ENCODE measurements at places on chromosomes 1 and 21.

DNA sequence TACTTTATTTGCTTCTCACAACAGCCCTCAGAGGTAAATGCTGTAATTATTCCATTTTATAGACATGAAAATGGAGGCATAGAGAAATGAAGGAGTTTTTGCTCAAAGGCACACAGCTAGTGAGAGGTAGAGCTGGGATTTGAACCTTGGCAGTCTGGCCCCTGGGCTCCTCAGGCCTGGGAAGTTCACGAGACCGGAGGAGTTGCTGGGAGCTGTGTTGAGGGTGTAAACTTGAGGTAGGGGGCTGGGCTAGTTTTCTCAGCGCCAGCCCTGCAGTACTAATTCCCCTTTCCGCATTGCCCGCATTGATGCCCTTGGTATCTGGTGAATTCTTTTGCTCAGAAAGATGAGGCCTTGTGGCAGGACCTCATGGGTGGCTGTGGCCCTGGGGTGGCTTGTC is 73.3 kb downstream of the PTPRU start:
- no peak for DNase-seq

GRCh38 chr1:180309338-180309737 is 79.3 kb downstream of the LHX4 start:
- DNase-seq: no peak

DNA sequence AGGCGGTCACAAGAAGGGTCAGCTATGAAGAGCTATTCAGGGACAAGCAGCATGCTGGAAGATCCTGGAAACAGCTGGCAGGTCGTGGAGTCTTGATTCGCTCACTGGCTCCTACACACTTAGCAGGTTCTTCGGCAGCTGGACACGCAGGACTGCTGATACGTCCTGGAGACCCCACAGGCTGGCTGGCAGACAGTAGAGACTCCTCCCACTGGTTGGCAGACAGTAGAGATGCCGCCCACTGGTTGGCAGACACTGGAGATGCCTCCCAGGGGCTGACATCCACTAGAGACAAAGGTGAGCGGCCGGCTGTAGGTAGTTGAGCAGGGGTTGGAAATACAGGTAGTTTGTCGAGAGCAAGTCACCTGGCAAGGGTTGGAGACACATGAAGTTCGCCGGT is 466 bp downstream of the KRTAP11-1 start:
- no peak for DNase-seq

DNA sequence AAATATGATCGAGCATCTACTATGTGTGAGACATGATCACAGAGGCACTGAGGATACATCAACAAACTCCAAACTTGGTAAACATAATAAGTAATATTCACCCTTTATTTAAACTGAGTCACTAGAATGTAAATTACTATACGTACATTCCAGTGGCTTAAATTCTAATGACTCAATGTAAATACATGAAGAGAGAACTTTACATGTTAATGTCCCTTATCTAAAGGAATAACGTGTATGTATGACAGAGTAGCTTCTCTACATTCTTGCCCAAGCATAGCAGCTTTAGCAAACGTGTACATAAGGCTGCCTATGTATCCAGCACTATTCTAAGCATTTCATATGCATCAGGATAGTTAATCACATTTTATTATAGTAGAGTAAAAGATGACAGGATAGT is 111.8 kb upstream of the CYYR1 start:
- no peak for DNase-seq

DNA sequence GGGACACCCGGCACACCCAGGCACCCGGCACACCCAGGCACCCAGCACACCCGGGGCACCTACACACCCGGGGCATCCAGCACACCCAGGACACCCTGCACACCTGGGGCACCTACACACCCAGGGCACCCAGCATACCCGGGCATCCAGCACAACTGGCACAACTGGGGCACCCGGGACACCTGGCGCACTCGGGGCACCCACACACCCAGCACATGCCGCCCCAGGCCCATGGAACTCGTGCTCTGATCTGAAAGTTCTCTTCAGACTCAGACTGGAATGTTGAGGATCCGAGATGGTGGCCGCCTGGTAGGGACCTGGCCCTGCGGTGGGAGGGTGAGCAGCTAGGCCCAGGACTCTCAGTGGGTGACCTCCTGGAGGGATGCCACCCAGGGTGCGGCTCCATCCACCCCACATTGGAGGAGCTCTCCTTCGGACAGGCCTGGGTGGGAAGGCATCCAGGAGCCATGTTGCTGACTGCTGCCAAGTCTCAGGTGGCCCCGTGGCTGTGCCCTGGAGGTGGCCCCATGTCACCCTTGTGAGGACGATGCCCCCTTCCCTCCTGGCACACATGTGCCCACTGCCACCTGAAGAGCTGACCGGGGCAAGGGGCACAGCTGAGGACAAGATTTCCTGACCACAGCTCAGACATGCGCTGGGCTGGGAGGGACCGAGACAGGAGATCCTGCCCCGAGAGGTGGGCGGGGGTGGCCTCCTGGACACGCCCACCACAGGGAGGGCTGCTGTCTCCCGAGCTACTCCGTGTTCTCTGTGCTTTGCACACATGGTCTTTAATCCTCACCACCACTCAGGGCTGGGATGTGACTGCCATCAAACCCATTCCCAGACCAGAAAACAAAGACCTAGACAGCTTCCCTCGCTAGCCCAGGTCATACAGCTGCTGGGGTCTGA is 37.0 kb downstream of the UBE2G2 start:
- no peak for DNase-seq

GRCh38 chr1:85274969-85275453 is 1.4 kb downstream of the BCL10 start:
- DNase-seq: no peak

DNA sequence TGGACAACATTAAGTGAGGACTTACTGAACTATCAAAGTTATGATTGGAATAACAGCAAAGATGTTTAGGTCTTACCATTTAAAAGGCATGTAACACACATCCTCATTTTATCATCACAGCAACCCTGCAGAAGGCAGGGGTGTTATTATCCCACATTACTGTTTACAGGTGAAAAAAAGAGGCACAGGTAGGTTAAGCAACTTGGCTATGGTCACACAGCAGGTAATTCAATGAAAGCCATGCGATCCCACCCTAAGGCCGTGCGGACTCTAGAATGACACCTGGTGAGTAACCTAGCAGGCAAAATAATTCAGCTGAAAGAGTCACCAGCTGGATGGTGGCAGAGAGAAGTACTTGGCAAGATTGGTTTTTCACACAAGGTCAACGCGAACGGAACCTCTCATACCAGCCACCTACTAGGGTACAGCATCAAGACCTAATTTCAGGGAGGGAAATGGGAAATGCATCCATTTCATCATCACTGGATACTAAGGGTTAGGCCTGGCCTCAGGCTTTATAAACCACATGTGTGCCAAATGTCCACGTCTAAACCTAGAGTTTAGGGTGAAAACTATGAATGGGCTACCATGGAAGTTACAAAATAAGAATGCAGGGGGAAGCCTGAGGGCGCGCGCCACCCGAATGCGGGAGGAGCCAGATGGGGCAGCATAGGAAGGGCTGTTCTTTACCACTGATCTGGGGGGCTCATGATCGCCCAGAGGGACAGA is 85.3 kb downstream of the SLC66A1 start:
- no peak for DNase-seq

GRCh38 chr1:238143038-238143437 is 252.3 kb upstream of the ZP4 start:
- no peak for DNase-seq

DNA sequence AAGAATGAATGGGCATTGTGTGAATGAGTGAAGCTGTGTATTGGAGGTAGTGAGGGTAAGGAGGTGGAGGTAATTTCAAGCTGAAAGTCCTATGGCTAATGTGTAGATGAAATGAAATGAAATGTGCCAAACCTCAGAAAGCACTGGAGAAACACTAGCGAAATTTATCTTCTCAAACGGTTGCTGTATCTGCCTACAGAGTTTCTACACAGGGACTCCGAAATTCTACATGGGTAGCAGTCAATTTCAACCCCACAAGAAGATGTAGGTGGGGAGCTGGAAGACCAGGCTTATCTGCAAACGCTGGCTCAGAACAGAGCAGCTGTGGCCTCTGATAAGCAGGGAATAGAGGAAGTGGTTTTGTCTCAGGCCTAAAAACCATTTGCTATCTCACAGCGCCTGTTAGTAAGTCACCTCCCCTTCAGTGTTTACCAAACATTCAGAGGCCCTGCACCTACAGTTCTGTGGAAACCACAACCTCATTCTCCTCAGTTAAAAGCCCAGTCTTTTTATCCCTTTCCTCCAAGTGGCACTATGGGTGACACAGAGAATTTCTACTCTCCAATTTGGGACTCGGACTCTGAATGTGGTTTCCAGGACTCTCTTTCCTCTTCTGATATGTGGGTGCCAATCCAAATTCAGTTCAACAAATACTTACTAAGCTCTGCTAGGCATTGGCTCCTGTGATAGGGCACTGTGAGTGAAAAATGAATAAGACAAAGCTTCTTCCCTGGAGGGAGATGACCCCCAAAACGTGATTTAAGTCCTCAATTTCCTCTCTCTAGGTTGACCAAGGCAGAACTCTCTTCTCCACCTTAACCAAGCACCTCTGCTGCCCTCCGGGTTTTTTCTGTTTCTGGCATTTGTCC is 17.2 kb upstream of the SLAMF6 start:
- peak; percentile 6 for DNase-seq

GRCh38 chr1:161083748-161084596 is 5.4 kb downstream of the NECTIN4 start:
- no peak for DNase-seq

GRCh38 chr21:42456457-42456856 is 39.6 kb downstream of the RSPH1 start:
- DNase-seq: peak; percentile 9

DNA sequence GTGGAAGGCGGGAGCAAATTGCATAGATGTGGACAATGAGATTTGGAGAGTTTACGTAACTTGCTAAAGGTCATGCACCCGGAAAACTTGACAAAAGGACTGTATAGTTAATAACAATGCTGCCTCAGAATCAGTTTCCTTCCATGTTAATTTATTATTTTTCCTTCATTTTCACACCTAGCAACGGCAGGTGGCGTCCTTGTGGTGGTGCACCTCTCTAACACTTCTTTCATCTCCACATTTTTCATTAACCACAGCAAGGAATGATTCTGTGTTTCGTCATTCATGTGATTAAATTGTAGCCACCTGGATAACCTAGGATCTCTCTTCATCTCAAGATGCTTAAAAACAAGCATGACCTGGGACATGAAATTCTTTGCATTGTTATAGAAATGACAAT is 2133.0 kb downstream of the NCAM2 start:
- DNase-seq: no peak

GRCh38 chr1:100606438-100606837 is 68.5 kb downstream of the GPR88 start:
- no peak for DNase-seq

GRCh38 chr1:66210635-66211244 is 323.2 kb upstream of the SGIP1 start:
- DNase-seq: no peak

- no peak for DNase-seq
These were observed 7.2 kb downstream of the MTARC2 start for GRCh38 chr1:220755309-220755708.

DNA sequence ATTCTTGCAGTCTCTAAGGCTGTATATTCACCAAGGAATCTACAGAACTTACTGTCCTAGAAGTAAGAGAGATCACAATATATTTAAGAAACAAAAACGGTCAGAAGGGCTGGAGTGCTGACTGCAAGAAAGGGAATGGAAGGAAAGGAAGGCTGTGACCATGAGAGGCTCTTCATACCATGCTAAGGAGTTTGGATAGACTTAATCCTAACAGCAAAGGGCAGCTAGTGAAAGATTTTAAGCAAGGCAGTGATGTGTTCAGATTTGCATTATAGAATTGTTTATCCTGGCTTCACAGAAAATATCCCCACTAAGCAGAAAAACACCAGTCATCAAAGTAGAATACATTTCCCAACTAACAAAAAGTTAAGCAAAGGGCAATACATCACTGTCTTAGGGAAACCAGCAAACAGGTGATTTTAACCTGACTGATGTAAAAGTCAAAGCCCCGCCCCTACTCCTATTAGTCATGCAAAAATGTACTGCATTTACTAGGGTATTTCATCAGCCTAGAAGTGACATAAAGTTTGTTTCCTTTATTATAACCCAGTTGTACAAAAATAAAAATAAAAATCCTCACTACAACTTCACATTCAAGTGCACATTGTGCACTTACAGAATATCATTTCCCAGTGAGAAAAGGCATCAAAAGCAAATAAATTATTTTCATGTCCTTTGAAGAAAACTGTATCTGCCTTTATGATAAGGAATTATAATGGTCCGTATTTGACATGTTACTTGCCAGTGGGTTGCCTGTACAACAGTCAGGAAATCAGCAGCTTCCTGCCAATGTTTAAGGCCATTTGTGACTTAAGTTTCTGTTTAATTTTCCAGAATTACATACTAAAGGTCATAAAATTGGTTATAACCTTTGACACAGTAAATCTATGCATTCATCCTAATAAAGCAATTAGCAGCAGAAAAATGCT is 17.2 kb downstream of the JAK1 start:
- DNase-seq: no peak

Data from activated CD4-positive, CD25-positive, alpha-beta regulatory T cell (primary cell).